ENCODE measurements at places on chromosomes 2 and 18.
A peak's percentile ranks its signal among the peaks of the same experiment; 100 is the strongest.

DNA sequence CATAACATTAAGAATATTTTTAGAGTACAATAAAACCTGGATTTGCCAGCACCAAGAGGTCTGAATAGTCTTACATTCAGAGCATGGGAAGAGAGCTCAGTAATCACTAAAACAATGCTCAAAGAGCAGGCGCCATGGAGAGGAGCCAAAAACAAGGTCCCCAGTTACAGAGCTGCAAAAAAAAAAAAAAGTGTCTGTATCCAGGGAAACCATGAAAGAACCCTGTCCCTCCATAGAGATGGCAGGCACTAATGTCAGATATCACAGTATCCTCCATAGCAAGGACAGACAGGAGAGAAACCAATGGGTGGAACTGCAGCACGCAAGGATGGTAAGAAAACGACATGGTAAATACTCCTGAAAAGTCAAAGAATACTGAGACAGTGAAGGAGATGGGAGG, 19.5 kb downstream of the FBXO15 start:
- no peak for DNase-seq

GRCh38 chr2:182404975-182405561, 21.8 kb downstream of the PDE1A start:
- no peak for DNase-seq

- peak; percentile 52 for DNase-seq
Measured at GRCh38 chr18:33560686-33561370, 17.2 kb upstream of the ASXL3 start.

DNA sequence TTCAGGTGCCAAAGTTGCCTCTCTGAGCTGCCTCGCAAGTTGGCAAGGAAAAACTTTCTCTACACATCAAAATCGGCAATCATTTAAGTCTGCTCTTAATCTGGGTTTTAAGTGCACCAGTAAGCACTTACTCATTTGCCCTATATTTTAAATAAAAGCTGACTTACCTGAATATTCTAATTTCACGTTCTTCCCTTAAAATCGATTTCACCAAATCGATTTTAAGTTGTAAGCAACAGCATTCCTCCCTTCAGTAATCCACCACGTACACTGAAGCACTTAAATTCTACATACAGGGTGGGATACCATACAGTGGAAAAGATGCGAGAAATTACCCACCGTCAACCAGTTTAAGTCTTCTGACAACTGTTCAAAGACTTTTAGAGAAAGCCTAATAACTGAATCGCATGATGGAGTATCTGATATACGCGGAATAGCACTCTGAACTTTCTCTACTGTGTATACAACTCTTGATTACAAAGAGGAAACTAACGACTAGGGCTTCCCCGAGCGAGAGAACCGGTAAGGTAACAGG, 1.6 kb downstream of the PPP3R1 start:
- DNase-seq = no peak

DNA sequence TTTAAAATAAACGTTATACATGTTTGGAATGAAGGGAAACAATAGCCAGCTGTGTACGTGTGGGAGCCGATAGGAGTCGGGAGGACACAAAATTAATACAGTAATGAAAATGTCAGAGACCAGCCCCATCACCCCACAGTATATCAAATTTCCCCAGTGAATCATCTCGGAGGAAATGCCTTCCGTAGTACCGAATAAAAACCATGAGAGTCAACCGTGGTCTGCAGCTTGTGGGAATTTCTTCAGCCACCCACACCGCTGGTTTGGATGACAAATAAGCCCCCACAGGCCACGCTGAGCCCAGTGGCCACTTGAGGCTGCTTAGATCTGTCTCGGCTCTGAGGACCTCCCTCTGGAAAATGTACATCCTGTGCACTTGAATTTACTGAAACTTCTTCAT, 133.7 kb downstream of the COL6A3 start:
- no peak for DNase-seq

- no peak for DNase-seq
Measured at GRCh38 chr2:180905461-180905860, 74.9 kb upstream of the UBE2E3 start.

- no peak for DNase-seq
Measured at GRCh38 chr2:128834207-128834879, 515.7 kb upstream of the HS6ST1 start.

DNA sequence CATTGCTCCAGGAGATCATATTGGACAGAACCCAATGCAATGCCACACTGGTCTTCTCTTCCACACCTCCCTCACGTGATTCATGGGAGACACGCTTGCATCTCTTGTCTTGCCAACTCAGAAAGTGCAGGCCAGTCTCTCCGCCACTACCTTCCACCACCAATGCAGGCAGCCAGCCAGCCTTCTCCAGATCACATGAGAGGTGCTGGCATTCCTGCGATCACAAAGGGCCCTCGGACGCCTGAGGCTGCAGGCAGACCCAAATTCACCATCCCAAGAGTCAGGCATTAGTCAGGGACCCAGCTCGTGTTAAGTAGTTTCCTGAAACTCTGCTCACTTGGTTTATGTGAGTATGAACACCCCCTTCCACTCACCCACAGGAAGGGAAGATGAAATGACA, 437.0 kb upstream of the ETAA1 start:
- no peak for DNase-seq

- no peak for DNase-seq
Measured at GRCh38 chr2:195857132-195857531, 200.1 kb downstream of the SLC39A10 start.

GRCh38 chr2:175568109-175568730, 386.7 kb upstream of the ATP5MC3 start:
- DNase-seq = no peak

DNA sequence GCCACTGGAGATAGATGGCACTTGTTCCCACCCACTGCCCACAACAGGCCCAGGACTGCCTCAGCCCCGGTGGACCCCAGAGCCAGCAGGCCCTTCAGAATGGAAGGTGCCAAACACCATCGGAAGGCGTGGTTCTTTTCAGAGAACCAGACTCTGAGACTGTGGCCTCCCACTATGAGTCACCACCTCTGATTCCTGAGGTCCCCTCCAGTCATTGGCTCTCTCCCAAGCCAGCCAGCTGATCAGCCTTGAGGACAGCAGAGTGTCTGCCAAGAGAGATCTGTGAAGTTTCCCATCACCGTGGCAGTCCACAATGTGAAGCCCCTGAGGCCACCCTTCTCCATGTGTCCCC, 10.4 kb upstream of the MAP3K2 start:
- peak; percentile 35 for DNase-seq

DNA sequence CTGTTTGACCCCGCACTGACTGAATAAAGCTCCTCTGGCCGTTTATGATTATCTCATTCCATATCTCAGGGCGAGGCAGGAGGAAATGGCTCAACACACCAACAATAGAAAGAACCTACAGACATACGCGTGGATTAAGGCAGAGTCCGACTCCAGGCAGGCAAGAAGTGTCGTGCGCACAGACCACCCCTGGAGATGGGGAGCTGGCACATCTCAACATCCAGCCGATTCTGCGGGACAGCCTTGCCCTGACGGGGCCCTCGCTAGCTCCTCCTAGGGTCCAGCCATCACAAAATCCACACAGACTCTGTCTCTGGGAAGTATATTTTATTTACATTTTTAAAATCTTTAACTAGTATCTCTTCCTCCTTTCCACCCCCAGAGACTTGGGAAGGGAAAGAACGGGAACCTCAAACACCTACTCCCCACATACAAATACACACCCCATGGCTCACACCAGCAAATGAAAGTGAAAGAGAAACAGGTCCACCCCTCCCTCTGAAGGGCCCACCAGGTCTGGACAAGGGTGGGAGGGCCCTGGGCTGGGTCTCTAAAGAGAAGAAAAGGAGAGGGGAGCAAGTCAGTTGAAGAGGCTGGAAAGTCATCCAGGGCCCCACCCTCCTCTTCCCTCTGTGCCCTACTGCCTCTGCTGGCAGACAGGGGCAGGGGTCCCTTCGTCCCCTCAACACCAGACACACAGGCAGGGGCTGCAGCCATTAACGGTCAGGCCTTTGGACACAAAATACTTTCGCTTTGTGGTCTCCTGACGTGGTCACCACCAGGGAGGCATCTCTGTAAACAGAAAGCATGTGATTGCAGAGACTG, 3.2 kb downstream of the GPBAR1 start:
- DNase-seq = peak; percentile 58

DNA sequence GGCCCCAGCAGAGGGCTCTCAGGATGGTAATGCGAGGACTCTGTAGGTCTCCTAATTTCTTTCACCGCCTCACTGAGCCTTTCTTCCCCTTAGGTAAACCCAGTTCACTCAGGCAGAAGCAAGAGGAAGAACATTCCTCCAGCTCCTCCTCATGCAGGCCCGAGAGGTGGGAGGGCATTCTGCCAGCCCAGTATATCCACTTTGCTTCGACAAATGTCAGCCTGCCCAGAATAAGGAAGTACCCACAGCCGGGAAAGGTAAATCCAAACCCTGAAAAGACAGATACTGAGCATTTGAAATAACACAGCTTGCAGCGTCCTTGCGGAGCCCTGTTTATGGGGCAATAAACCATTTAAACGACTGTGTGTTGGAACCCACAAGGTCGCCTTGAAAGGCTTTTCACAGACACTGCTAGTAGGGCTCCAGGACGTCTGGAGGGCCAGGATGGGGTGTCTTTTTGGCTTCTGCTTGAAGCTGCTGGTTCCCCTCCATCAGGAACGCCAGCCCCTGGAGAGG, 63.0 kb upstream of the STPG4 start:
- DNase-seq = no peak

DNA sequence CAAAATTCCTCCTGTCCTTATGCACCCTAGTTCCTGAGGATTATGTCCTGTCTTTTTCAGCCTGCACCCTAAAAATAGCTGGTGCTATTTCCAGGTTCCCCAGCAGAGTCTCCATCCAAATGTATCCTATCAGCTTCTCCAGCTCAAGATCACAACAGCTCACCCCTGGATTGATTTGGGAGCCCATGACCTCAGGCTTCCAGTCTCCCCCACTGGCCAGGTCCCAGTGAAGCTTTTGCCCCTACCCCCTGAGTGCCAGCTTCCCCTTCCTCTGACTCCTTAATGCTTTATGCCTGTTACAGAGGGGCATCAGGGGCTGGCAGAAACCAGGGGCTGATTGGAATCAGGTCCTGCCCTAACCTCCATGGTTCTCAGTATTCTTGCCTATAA, 76.9 kb upstream of the DAPL1 start:
- no peak for DNase-seq

GRCh38 chr18:26461405-26461804, 86.9 kb downstream of the KCTD1 start:
- DNase-seq = no peak

- DNase-seq = no peak
Measured at GRCh38 chr2:68789603-68790002, 55.0 kb downstream of the ARHGAP25 start.

DNA sequence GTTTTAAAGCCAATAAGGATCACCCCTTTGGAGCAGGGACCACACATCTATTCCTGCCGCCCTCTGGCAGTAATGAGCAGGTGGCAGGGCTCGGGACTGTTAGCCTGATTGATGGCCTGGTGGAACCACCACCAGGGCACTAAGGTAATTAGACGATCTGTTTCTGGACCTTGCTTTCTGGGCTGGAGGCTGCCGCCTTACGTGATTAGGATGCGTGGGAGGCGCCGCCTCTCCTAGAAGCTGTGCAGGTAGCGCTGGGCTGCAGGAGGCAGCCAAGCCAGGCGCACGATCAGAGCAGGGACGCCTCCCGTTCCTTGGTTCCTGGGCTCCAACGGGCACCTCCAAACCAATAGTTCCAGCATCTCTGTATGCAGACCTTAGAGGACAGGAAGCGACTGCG, 242.6 kb upstream of the RAB12 start:
- no peak for DNase-seq

- DNase-seq = no peak
Measured at GRCh38 chr2:127799926-127800325, 11.0 kb downstream of the WDR33 start.

DNA sequence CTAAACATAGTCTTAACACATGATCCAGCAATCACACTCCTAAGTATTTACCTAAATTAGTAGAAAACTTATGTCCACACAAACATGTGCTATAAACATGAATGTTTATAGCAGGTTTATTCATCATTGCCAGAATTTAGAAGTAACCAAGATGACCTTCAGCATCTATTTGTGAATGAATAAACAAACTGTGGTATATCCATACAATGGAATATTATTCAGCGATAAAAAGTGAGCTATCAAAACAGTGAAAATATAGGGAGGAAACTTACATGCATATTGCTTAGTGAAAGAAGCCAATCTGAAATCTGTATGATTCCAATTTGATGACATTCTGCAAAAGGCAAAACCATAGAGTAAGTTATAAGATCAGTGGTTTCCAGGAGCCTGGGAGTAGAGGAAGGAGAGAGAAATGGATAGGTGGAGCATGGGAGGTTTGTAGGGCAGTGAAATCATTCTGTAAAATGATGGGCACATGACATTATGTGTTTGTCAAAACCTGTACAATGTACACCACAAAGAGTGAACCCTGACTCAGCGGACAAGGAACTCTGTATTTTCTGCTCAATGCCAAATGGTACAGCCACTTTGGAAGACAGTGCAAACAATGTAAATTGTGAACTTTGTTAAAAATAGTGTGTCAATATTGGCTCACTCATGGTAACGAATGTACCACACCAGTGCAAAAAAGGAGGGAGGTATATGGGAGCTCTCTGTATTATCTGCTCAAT, 61.9 kb upstream of the IGFBP2 start:
- DNase-seq = no peak

GRCh38 chr2:134261398-134262131, 7.7 kb downstream of the MGAT5 start:
- DNase-seq = no peak

DNA sequence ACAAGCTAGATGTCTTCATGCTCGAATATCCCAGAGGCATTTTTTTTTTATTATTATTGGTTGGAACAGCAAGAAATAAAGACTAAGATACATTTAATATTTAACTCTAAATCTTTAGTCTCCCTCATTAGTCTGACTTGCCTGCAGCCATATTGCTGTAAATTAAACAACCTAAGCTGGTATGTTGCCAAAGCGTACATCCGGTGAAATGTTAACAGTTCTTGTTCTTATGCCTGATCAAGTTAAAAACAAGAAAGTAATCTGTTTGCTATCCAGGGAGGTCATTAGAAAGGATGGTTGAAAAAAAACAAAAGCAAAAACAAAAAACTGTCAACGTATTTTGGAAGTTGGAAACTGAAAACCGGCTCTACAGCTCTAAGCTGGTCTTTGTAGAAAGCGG, 125.9 kb upstream of the NABP1 start:
- no peak for DNase-seq

GRCh38 chr18:6254456-6254855, 160.3 kb downstream of the L3MBTL4 start:
- no peak for DNase-seq

- DNase-seq = peak; percentile 59
Measured at GRCh38 chr2:23404426-23404825, 19.4 kb downstream of the KLHL29 start.

GRCh38 chr18:54030434-54030833, 194.0 kb downstream of the MBD2 start:
- DNase-seq = no peak

GRCh38 chr18:58272779-58273435, 228.9 kb downstream of the NEDD4L start:
- no peak for DNase-seq

DNA sequence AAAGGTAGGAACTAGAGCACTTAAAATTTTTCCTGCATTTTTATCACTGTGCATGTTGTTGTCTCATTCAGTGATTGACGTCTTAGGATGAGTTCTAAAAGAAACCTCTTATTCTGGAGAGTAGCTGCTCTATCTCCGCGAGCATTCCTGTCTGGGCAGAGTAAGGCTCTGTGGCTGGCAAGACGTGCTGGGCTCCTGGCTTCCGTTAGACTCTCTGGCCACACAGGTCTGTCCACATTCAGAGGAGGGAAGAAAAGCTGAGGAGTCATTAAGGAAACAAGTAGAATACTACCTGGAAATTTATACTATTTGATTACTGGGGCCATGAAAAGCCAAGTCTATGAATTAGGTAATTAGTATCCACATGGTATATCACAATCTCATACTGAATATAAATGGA, 138.0 kb upstream of the DNMT3A start:
- DNase-seq = no peak

Measured in DND-41 (cell line).